ENCODE measurements at places on chromosomes 13 and 19. TPM values are rescaled to one million over a fixed set of nuclear protein-coding genes. Genes with fewer than 3 reads are reported as not detected.

ZNF525 gene
- 23.1 TPM for total RNA-seq

DNA sequence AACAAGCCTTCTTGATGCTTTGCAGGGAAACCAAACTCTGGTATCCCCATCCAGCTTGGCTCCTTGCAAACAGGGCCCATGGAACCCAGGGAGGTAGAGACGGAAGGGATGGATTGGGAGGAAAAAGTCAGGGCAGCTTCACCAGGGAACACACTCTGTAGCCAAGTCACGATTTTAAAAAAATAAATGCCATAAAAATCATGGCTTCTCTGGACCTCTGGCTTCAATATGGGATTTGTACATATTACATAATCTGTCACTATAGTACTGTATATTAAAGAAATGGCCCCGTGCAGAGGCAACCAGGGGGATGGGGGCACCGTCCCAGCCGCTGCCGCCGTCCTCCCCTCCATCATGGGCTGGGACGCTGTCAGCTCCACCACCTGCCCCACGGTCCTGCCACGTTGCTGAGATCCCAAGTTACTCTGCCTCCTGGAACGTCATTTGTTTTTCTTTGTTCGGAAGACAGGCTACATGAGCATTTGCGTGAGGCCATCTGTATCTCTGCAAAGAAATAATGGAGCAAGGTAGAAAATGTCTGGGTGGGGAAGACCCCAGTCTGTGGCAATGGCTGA, 313.3 kb downstream of the ZNF536 start:
- DNase-seq, result no peak

DNA sequence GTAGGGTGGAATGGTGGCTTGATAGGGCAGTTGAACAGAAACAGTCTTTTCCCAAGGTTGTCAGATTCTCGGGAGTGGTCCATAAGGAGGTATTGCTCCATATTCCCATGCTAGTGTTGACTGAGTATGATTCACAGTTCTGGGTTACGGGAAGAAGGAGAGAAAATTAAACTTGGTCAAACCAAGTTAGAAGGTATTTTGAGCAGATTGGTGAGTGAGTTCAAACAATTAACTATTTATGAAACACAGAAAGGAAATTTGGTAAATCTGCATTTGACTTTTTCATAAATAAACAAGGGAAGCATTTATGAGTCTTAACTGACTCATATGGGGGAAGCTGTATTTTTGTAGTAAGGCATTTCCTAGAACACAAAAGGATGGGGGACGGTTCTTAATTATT, 2419.4 kb downstream of the PCDH9 start:
- DNase-seq, result no peak

- no peak for DNase-seq
These were observed 4.6 kb upstream of the RFXAP start for GRCh38 chr13:36814465-36814864.

GRCh38 chr19:1967087-1967608, 26.2 kb downstream of the CSNK1G2 start:
- no peak for DNase-seq

DNA sequence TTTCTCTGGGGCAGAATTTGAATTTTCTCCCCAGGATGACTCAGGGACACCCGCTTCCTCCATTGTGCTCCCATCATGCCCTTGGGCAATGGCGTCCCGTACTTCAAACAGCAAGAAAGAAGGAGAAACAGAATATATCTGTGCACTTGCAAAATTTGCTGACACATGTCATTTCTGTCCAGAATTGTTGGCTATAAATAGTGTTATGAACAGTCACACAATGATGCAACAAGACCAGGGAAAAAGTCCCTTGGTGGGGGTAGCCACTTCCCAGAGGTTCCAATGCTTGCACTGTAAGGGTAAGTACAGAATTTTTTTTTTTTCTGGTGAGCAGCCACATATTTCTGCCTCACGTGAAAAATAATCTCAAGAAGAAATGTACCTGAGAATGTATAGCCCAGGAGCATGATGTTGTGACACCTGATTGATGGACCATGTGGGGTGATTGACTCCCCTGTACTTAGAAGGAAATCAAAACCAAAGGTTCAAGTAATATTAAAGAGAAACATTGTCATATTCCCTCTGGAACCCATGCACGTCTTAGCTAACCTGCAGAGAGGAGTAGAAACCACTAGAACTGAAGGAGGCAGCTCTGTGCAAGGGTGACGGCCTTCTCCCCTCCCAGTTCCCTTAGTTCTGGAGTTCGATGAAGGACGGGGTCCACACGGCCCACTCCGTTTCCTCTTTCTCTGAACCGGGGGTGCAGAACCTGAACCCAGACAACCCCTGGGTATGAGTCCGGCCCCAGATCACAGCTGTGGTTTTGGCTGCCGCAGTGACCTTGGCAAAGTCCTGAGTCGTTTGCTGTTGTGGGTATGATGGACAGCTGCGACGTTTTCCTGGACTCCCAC, 9.3 kb upstream of the LAIR1 start:
- no peak for DNase-seq

- no peak for DNase-seq
These were observed 18.7 kb upstream of the AMER2 start for GRCh38 chr13:25190771-25191170.

KHSRP gene
- 85.5 TPM for total RNA-seq

DNA sequence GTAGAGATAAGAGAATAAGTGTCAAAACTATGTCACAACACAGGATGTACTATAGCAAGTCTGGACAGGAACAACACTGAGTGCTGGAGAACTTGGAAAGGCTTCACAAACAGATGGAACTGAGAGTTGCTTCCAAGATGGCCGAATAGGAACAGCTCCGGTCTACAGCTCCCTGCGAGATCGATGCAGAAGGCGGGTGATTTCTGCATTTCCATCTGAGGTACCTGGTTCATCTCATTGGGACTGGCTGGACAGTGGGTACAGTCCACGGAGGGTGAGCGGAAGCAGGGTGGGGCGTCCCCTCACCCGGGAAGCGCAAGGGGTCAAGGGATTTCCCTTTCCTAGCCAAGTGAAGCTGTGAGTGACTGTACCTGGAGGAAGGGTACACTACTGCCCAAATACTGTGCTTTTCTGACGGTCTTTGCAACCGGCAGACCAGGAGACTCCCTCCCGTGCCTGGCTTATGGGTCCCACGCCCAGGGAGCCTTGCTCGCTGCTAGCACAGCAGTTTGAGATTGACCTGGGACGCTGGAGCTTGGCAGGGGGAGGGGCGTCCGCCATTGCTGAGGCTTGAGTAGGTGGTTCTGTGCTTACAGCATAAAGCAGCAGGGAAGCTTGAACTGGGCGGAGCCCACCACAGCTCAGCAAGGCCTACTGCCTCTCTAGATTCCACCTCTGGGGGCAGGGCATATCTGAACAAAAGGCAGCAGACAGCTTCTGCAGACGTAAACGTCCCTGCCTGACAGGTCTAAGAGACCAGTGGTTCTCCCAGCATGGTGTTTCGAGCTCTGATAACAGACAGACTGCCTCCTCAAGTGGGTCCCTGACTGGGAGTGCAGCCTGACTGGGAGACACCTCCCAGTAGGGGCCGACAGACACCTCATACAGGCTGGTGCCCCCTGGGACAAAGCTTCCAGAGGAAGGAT, 46.0 kb downstream of the USP12 start:
- no peak for DNase-seq

TMC4 gene
- total RNA-seq, result 15.4 TPM

MBD3L3 gene
- total RNA-seq, result not detected

- DNase-seq, result no peak
These were observed 653.3 kb downstream of the DIAPH3 start for GRCh38 chr13:59510386-59510785.

ADM5 gene
- total RNA-seq, result 1.4 TPM

SLC25A30 gene
- 11.9 TPM for total RNA-seq

GRCh38 chr13:66977161-66977560, 253.0 kb downstream of the PCDH9 start:
- no peak for DNase-seq

DNA sequence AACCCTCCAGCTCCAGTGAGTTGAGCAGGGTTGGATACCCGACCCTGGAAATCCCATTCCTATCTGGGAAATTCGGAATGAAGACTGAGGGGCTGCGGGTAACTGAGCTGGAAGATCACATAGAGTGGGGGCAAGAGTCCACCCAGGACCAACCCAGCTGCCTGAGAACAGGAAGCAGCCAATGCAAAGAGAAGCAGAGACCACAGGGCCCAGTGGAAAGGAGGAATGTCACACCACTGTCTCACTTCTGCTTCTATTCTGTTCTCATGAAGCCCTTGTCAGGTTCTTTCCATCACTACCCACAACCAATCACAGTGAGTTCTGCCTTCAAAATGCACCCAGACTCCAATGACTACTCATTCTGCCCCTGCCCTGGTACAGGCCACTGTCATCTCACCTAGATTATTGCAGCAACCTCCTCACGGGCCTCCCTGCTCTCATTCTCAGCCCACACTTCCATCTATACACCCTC, 15.3 kb downstream of the DYRK1B start:
- DNase-seq, result no peak

- DNase-seq, result no peak
These were observed 2.0 kb downstream of the ZNF823 start for GRCh38 chr19:11736696-11737095.

GRCh38 chr13:42086582-42086981, 38.1 kb downstream of the DGKH start:
- DNase-seq, result no peak

DNA sequence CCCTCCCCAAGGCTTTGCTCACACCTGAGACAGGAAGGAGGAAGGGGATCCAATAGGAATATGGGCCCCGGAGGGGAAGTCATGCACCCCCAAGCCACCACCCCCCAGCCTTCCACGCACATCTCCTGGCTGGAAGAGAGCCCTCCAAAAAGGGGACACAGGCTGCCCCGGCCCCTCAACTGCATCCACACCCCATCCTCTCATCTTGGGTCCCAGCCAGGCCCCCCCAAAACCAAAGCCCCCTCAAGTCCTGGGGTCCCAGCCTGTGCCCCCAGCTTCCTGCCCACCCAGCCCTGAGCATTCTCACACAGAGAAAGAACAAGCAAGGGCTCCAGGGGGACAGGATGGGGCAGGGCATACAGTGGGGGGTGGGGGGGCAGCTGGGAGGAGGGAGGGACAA, 12.1 kb downstream of the SMIM24 start:
- no peak for DNase-seq

- no peak for DNase-seq
These were observed 245.0 kb upstream of the SERP2 start for GRCh38 chr13:44128552-44129001.

ZNF587B gene
- 29.1 TPM for total RNA-seq

- DNase-seq, result no peak
These were observed 6.3 kb upstream of the JUNB start for GRCh38 chr19:12784871-12785430.

All from urinary bladder (tissue), 4 donors.